HFFc6 (cell line): ENCODE measurements at places on chromosomes 2 and 18. TPM values are rescaled to one million over a fixed set of nuclear protein-coding genes. Genes with fewer than 3 reads are reported as not detected.

RNF144A gene
- not detected in 3 replicates for total RNA-seq

DNA sequence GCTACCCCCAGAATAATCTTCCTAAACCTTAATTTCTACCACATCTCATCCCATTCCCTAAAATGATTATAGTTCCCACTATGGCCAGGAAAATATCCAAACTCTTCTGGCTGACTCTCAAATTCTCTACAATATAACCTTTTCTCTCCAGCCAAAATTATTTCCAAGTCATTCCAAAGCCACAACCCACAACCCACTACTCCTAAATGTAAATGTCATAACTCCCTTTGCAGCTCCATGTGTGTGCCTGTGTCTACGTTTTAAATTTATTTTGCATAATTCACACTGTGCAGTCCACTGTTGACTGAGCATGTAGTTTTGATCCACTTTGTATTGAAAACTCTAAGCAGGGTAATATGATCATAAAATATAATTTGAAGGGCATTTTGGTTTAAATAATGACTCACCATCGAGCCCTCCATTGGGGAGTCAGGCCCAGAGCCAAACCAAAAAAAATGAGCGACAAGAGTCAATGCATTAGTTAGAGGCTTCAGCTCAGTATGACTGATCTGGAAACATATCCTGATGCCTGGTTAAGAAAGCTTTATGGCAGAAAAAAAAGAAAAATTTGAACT lies 171.0 kb downstream of the AFF3 start:
- DNase-seq = no peak

- no peak for DNase-seq
These were observed 506.9 kb upstream of the MYT1L start for GRCh38 chr2:2837746-2838547.

DNA sequence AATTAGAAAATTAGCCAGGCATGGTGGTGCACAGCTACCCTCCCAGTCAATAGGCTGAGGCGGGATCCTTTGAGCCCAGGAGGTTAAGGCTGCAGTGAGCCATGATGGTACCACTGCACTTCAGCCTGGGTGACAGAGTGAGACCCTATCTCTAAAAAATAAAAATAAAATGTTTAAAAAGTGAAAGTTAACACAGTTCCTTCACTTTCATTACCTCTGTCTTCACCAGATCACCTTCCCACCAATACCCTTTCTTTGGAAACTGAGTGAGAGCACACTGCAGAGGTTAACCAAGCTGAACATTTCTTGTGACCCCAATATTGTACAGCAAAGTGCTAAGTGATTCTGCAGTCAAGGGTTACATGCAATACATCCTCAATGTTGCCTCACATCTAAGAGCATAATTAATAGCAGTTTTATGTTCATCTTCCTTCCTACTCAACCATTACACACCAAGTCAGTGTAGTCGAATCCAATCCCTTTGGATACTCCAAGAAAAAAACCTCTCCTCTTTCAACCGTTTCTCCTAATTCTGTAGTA lies 1.7 kb downstream of the L3MBTL4 start:
- no peak for DNase-seq

DNA sequence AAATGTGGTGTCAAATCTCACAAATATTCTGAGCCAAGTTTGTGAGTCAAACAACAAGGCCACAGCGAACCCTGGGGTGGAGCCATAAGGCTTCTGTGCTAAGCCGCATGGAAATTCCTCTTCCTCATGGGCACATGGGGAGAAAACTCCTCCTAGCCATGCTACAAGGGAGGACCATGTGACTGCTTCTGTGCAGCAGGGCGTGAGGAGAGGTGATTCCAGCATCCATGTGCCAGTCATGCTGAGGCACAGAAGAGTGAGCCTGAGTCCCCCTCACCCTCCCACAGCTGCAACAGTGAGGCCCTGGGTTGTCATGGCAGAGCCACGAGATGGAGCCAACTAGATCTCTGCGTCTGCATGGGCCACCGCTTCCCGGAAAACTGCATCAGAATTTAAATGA lies 488.8 kb upstream of the RAB6C start:
- DNase-seq = no peak

GRCh38 chr2:66237803-66238379 lies 197.0 kb upstream of the MEIS1 start:
- no peak for DNase-seq

GRCh38 chr2:146994246-146994645 lies 850.6 kb upstream of the ACVR2A start:
- no peak for DNase-seq

- no peak for DNase-seq
These were observed 47.6 kb upstream of the OTOS start for GRCh38 chr2:240187989-240188590.

- no peak for DNase-seq
These were observed 12.3 kb downstream of the DSG2 start for GRCh38 chr18:31510319-31510718.

DNA sequence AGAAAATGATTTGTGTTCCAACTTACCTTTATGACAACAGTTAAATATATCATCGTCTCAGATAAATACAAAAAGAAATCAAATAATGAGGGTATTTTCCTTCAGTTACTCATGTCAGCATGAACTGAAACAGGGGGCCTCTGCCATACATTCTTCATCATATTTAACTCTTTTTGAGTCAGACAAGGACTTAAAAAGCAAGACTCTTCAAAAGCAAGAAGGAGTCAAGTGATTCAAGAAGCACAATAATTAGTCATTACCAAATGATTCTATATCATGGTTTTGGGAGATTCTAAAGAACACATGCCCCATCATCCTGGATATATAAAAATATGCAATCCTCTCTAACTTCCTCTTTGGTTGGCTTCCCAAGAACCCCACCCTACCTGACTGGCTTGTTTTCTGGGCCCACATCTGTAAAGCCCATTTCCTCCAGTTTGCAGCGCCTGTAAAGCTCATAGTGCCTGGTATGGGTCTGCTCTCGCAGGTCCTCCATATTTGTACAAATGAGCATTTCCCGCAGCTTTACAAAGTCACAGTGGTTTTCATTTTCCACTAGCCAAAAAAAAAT lies 49.7 kb downstream of the SEPTIN10 start:
- no peak for DNase-seq

DNA sequence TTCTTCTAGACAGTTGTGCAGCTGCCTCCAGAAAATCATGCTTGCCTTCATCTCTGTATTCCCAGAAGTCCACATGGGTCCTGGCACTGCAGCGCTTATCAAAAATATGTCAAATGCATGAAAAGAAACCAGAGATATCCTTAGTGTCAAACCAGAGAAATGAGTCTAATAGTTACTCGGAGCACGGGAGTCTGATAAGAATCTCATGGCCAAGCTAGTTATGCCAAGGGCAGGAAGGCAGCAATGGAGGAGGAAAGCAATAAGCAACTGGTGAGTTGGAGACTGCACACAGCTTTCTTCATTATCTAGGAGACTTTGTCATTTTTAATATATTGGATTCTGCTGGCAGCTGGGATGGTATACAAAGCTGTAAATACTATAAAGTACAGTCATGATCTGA lies 38.6 kb downstream of the TRIB2 start:
- no peak for DNase-seq

GRCh38 chr2:48944956-48945355 lies 189.4 kb upstream of the LHCGR start:
- no peak for DNase-seq

GRCh38 chr2:203059567-203060240 lies 45.0 kb downstream of the NBEAL1 start:
- no peak for DNase-seq

DNA sequence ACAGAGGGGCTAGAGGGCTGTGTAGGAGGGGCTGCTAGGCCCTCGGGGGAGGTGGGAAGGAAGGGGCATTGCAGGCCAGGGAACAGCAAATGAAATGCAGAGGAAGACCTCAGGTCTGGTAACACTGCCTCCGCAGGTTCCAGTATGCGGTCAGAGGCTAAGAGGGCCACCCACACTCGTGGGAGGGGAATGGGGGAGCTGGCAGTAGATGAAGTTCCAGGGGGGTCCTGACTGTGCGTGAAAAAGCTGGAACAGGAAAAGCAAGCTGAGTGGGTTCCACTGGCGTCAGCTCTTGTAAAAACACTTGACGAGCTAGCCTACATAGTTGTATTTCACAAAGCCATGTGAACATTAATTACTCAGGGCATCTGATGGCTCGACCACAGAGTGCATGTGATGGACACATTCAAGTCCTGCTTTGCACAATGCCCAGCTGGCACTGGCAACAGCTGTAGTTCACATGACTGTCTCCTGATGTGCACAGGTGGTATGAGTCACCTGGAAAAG lies 29.0 kb upstream of the PTPN4 start:
- DNase-seq = no peak

TUBA4B gene
- total RNA-seq = not detected in 3 replicates

PSMD14 gene
- total RNA-seq = 73.6 to 86.7 TPM (median 83.1 TPM) in 3 replicates

GRCh38 chr2:67234440-67234839 lies 162.7 kb upstream of the ETAA1 start:
- peak; percentile 70 for DNase-seq

TEKT4 gene
- not detected in 2 replicates for total RNA-seq
